ENCODE measurements at places on chromosomes 1 and 21.
A peak's percentile ranks its signal among the peaks of the same experiment; 100 is the strongest.

- no peak for DNase-seq
Measured at GRCh38 chr1:165600793-165601192, 30.2 kb upstream of the MGST3 start.

GRCh38 chr1:54857141-54857540, 29.9 kb downstream of the DHCR24 start:
- no peak for DNase-seq

- no peak for DNase-seq
Measured at GRCh38 chr1:43890815-43891214, 42.8 kb upstream of the ARTN start.

- no peak for DNase-seq
Measured at GRCh38 chr1:210377731-210378333, 49.1 kb downstream of the HHAT start.

GRCh38 chr1:160078512-160079195, 2.7 kb upstream of the KCNJ9 start:
- DNase-seq = peak; percentile 14

DNA sequence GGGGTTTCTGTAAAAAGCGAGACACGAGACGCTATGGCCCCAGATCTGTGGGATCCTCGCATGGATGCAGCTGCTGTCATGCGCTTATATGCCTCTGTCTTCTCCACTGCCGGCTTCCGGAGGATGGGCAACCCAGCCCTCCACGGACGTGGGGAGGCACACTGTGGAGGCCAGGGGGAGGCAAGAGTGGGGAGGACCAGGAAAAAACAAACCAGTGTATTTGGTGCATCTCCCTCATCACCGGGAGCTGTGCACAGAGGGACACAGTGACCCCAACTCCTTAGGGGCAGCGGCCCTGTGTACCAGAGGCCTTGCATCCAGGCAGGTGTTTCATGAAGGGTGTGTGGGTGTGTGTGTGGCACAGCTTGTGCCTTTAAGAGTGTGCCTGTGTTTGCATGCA, 95.0 kb downstream of the AJAP1 start:
- DNase-seq = no peak

DNA sequence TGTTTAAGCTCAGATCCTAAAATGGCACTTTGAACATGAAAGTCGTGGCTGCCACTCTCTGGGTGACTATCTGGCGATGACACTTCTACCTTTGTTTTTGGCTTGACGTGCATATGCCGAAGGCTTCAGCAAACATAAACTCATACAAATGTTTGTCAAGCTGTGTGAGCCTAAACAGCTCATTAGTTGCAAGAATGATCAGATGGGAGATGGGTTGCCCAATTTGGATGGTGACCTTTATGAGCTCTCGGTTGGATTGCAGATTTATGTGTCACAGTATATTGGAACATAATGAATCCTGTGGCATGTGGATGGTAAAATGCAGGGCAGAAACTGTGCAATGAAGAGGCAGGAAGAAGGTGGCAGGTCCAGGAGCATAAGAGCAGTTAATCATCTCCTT, 229.3 kb downstream of the DISC1 start:
- no peak for DNase-seq

DNA sequence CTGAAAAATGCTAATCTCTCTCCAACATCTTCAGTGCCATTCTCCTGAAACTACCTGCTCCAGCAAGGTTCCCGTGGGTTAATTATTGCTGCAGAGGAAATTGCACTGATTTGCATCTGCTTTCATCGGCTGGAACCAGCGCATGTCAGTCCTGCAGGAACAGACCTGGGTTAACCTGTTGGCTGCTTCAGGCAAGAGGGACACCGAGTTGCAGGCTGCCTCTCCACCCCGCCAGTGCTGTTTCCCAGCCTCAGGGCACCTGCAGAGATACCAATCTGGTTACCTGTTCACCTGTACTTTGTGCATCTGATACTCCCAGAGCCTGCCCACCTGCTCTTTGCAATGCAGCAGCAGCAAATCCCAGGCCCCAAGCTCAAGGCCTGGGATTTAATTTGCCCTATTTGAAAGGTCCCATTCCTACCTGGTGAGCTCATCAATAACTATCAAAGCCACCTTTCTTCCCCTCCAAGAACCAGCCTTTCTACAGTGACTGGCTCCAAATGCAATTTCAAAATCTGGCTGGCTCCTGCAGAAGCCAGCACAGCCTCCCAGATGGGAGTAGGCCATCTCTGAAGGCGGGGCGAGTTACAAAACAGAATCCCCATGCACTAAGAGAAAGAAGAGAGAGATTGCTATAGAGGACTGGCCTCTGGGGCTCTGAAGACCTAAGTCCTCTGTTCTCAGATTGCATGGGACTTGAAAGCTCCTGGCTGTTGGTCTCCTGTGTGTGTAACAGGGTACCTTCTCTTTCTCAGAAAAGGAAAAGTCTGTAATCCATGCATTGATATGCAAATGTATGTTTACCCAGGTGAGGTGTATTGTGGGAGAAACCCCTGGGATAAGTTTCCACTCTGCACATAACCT, 67.8 kb downstream of the TOMM20 start:
- DNase-seq = no peak

DNA sequence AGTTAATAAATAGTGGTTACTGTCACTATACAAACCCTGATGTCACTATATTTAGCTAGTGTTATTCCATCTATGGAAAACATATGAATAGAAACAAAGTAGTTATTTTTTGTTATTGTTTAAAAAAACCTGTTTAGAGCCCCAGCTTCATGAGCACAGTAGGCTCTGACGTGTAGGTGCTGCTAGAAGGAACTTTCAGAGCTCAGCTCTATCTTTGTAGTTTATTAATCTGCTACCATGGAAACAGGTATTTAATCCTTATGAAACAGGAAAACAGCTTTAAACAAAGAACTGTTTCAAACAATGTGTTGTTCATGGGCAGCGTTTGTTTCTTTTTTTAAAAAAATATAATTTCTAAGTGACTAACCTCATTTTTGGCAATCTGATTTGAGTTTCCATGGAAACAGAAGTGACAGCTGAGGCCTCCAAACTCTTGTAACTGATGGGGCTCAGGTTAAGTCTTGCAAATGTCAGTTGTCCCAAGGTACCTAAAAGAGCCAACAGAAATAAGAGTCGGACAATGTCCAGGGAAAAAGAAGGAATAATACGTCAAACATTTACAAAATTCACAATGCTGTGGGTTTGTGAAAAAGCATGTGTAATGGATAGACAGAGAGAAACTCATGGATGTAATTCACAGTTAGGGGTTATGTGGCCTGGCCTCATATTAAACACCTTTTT, 162.0 kb upstream of the C21orf91 start:
- DNase-seq = no peak

- no peak for DNase-seq
Measured at GRCh38 chr1:178500091-178500770, 3.5 kb upstream of the CLEC20A start.

DNA sequence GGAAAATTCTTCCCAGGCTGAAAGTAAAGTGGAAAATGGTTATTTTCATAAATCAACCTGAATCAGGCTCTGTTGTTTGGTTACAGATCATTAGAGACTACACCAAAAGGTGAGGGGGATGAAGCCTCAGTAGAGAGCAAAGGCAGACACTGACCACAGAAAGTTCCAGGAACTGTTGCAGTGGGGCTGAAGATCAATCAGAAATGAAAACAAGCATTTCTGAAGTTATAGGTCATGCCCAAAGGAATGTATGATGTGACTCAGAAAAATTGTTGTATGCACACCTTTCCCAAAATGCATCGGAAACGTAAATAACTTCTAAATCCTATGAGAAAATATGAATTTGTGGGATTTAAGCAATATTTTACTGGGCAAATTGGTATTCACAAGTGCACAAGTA, 63.3 kb downstream of the FYB2 start:
- no peak for DNase-seq

GRCh38 chr1:212504171-212504803, 71.6 kb downstream of the NENF start:
- DNase-seq = no peak

GRCh38 chr1:197173571-197174507, 27.4 kb upstream of the ASPM start:
- no peak for DNase-seq

GRCh38 chr1:86396498-86396890, 371 bp upstream of the ODF2L start:
- peak; percentile 10 for DNase-seq

GRCh38 chr1:165928075-165928731, 100.8 kb downstream of the UCK2 start:
- DNase-seq = peak; percentile 19

- no peak for DNase-seq
Measured at GRCh38 chr1:228687587-228687986, 47.7 kb upstream of the RHOU start.

- no peak for DNase-seq
Measured at GRCh38 chr1:62436039-62436465, 797 bp upstream of the USP1 start.

DNA sequence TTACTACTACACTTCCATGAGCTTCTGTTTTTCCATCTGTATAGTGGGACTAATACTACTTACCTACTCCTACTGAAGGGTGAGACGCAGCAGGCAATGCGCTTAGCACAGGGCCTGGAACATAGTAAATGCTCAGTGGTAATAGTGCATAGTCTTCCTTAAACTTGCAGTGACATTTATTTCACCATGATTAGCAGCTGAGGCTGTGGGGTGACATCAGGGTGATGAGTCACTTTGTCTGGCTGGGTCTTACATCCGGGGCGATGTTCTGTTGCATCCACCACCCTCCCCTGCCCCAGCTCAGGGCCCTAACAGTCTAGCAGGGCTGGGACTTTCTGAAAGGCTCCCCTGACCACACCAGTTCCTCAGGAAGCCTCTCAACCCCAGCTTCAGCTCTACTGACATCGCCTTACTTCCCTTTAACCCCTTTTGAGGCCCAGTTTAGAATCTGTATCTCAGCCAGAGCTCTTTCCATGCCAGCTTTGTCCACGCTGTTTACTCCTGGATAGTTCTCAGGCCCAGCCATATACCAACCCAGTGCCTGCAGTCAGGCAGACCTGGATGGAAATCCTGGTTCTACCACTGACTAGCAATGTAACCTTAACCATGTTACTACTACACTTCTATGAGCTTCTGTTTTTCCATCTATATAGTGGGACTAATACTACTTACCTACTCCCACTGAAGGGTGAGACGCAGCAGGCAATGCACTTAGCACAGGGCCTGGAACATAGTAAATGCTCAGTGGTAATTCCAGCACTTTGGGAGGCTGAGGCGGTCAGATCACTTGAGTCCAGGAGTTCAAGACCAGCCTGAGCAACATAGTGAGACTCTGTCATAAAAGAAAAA, 66.3 kb downstream of the CD58 start:
- peak; percentile 91 for DNase-seq

DNA sequence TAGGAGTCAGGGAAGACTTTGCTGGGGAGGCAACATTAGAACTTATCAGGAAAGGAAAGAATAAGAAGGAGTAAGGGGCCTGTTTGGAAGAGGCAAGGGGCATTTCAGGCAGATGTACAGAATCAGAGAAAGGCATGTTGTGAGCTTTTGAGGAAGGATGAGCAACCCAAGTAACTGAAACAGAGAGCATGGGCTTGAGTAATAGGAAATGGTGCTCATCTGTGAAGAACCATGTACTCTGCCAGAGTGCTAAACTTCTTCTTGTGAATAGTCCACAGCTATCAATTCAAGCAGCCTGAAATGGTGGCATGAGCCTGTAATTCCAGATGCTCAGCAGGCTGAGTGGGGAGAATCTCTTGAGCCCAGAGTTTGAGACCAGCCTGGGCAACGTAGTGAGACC, 19.2 kb upstream of the PIGK start:
- DNase-seq = no peak

DNA sequence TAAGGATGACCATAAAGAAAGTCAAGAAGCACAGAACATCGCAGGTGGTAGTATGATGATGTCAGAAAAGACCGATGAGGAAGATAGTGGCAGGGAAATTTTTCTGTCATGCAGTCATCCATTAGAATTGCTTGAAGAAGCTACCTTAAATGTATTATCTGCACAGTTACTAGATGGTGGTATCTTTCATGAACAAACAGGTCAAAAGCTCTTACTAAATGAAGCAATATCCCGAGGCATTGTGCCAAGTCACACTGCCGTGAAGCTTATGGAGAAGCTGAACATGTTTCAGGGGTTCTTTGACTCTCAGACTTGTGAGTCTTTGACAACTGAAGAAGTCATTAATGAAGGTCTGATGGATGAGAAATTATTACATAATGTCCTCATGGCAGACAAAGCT, 128.8 kb downstream of the MACF1 start:
- DNase-seq = no peak

DNA sequence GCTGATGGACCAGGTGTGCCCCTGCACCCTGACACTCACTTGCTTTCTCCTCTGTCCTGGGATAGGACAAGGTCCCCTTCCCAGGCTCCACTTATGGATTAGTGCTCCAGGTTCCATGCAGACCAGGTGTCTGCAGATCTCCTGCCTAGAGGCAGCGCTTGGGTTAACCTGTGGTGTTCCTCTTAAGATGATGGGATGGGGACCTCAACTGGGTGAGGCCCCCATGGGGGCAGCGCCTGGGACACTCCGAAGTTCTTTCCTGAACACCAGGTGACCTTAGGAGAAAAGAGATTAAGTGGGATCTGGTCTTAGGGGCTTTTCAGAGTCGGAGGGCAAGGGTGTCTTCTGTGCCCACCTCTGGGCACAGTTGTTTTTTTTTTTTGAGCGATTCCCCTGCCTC, 21.2 kb downstream of the TNNT2 start:
- no peak for DNase-seq

All from GDM1 (cell line).